ENCODE measurements at places on chromosomes 7 and 10. TPM values are rescaled to one million over a fixed set of nuclear protein-coding genes. Genes with fewer than 3 reads are reported as not detected.

DNA sequence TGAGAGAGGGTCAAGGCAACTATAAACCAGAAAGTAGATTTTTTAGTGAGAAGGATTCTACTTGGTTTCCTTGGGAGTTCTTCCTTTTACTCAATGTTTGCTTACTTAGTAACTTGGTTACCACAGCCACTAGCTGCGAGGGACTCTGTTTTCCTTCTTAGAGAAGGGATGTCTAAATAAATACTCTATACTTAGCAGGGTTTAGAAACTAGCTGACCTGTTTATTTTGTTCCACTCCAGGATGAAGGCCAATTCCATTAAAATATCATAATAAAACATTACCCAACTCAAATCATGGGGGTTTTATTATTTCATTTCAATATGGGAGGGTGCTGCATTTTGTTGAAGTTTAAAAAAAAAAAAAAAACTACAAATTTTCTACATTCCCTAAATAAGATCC, 87.3 kb downstream of the PPP1R3A start:
- no peak for DNase-seq

- peak; percentile 42 for DNase-seq
These were observed 8.1 kb downstream of the ZNF746 start for GRCh38 chr7:149489391-149490024.

DNA sequence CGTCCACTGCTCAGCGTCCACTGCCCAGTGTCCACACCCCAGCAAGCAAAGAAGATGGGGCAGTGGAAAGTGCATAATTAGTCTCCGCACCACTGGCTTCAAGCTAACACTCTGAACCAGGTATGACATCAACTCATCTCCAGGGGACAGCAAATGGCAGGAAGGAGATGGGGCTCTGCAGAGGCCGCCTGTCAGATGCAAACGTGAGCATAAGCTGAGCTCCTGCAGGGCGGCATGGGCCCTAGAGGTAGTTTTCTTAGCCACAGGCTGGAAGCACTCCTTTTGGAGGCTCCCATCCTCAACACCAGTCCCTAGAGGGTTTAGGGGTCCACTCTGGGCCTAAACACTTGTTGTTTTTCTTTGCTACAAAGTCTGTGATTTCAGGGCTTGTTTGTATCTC, 335.8 kb upstream of the MKI67 start:
- DNase-seq: no peak

GRCh38 chr10:4234661-4235060, 449.7 kb upstream of the KLF6 start:
- DNase-seq: no peak

DNA sequence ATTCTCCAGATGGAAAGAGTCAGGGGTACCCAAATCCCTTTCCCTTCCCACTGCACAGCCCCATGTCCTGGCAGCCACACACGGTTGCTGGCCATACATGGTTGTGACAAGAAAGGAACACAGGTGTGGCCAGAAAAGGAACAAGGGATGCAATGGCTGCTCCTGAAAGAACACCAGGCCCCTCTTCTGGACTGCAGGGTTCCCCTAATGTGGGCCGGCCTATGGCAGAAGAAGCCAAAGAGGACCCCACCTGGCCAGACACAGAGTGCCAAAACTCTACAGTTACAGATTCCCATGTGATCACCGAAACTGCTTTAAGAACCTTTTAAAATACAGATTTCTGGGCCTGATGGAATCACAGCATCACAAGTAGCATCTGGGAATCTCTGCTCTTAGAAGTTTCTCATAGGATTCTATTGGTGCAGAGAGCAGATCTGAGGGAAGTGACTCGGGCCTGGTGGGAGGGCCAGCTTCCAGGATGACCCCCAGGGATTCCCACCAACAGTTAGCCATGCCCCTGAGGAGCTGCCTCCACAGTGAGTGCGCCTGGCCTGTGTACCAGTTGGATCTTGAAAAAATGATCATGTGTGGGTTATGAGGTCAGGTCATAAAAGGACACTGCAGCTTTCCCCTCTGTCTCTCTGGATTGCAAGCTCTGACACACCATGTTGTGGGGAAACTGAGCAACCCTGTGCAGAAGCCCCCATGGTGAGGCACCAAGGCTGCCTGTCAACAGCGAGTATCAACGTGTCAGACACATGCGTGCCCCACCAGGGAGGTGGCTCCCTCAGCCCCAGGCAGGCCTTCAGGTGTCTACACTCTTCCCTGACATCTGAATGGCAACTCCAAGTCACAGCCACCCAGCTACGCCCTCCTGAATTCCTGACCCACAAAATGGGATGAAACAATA, 89.6 kb upstream of the LANCL2 start:
- DNase-seq: no peak

DNA sequence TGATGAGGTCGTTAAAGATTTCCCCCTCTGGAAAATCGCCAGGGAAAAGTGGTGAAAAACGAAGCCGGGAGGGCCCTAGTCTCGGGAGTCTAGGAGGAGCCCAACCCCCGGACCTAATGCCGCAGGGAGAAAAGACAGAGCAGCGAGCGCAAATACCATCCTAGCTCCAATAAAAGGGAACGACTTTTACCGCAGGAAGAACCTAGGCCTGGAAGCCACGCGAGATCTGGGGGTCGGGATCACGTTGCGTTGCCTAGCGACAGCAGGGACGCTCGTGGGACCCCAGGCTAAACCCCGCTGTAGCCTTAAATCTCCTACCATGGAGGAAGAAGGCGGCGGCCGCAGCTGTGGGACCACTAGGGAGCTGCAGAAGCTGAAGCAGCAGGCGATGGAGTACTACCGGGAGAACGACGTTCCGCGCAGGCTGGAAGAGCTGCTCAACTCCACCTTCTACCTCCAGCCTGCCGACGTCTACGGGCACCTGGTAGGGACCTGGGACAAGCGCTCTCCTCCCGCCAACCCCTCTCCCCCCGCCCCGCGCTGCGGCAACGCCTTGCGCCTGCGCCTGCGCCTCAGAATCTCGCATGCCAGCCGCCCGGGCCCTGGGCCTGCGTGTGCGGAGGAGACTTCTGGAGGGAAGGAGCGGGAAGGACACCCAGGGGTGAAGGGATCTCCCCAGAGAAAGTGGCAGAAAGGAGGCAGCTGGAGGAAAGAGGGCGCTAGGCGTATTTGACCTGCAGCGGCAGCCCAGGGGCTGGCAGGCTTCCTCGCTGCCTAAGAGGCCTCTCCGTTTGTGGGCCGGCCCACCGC, at the start of gene ENO4:
Gene ENO4 (plus strand): TSS at position 252 of the 810 bp plus-strand sequence. CDS start 68 bp downstream, at position 320.
- DNase-seq: peak; percentile 64

- DNase-seq: peak; percentile 86
These were observed at the start of gene HOXA5 for GRCh38 chr7:27143023-27143949. HOXA5 (minus strand) TSS chr7:27143681; CDS start chr7:27143607, 74 bp downstream.

- no peak for DNase-seq
These were observed 11.9 kb downstream of the LRRC4 start for GRCh38 chr7:128019288-128019687.

DNA sequence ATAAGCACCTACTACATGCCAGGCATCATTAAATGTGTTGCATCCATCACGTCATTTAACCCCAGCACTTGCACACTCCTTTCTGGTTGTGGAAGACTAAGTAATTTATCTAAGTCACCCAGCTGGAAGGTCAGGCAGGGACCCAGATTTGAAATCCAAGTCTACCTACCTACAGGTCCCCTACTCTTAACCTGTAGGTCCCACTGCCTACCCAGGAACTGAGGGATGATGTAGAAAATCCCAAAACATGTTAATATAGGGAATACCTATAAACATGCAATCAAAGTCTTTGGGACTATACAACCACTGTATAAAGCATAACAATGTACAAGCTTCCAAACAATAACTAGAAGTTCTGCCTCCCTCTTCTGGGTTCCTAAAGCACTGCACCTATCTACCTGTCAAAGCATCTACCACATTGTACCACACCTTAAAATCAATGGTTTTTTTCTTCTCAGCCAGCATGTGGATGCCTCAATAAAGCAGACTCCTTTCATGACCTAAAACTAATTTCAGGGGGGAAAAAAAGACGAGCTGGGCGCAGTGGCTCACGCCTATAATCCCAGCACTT, 5.6 kb downstream of the IL6 start:
- no peak for DNase-seq

- no peak for DNase-seq
These were observed 1336.9 kb downstream of the XPNPEP1 start for GRCh38 chr10:108586424-108586823.

GRCh38 chr7:44396931-44397545, 71.6 kb upstream of the CAMK2B start:
- DNase-seq: no peak

DNA sequence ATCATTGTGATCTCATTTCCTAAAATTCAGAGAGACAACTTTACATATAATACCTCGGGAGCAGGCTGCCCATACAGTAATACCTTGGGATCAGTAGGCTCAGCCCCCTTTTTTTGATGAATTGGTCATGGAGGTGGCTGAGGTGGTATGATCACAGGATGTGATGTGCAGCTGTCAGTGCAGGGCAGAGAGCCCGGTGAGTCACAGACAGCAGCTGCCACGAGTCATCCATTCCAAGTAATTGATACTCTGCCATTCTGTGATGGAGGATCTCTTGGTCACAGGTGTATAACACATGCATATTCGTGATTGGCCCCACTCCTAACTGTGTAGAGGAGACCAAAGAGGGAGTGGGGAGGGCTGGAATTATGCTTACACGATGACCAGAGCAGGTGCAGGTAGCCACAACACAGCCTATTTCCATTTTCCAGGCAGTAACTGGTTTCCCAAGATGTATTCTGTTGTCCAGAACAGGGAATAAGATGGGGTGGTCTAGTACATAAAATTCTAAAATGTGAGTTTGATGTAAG, 14.1 kb downstream of the NRCAM start:
- DNase-seq: no peak

- DNase-seq: no peak
These were observed 453.8 kb downstream of the TCERG1L start for GRCh38 chr10:130857631-130858295.

GRCh38 chr10:43790147-43790546, 141.5 kb upstream of the ZNF32 start:
- no peak for DNase-seq

DNA sequence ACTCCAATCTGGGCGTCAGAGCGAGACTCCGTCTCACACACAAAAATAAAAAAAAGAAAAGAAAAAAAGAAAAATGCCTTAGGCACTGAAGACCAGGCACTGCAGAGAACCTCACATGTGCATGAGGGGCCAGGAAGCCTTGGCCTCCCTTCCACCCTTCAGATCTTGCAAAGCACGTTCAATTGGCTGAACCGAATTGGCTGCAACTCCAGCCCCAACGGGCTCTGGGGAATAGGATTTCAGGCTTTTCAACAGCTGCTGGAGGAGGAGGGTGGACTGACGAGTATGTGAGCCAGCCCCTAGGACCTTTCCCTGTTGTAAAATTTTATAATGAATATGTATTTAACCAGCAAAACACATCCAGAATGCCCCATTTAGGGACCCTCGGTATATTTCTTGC, 16.7 kb downstream of the TMEM120A start:
- peak; percentile 86 for DNase-seq

DNA sequence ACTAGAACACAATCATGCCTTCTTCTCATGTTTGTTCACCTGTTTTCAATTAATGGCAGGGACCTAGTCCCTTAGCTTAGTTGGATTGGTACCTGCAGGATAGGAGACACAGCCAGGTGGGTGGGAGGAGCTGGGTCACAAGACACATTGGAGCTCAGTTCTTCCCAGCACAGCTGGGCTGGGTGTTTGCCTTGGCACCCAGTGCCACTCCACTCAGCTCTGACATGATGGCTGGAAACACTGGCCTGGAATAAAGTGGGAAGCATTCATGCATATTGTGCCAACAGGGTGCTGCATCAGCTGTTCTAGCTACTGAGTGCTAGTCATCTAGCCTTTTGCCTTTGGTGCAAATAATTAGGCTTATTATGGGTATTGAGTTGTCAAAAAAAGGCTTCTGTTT, 226.1 kb downstream of the PTEN start:
- no peak for DNase-seq

DNA sequence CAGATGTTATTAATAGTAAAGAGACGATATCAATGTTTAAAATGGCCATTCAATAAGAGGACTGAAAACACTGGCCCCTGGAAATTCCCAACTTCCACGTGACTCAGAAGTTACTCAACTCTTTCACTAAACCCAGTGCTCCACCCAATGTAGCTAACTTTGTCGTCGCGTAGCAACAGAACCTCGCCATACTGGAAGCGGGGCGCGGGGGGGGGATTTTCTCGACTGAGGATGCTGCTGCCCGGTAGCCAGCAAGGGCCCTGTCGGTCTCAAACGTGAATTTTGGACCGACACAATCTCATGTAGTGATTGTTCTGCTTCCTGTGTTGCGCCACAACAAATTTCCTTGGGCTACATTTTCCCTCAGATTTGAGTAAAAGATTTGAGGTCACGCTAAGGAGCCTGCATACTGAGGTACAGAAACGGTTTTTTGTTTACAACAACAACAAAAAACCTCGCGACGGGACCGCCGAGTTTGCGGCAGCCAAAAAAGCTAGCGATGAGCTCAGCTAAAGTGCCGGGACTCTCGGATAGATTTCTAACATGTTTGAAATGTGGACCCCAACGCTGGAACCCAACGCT, 977 bp upstream of the SFR1 start:
- DNase-seq: peak; percentile 90

DNA sequence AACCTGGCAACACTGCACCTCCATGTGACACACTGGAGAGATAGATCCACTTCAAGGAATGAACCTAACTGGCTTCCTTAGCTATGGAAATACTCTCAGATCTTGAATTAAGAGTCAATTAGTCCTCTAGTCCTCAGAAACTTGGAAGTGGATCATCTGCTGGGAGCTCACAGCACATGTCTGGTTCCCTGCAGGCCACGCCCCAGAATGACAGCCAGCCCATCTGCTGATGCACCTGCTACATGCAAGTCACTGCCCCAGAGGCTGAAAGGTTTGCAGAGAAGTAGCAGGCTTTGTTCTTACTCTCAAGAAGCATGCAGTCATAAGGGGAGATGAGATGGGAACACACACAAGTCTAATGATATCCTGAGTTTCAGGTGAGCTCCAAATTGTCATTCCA, 275.9 kb downstream of the SKAP2 start:
- no peak for DNase-seq

IQUB gene
- 0.32 TPM for total RNA-seq

NUTM2E gene
- not detected for total RNA-seq

OPN1SW gene
- not detected for total RNA-seq

AQP1 gene
- 76.1 TPM for total RNA-seq

LIPN gene
- not detected for total RNA-seq

SPDYE6 gene
- not detected for total RNA-seq

MMD2 gene
- total RNA-seq: not detected

Data from psoas muscle (tissue), 8 donors.